ENCODE measurements at places on chromosomes 6 and 20. TPM values are rescaled to one million over a fixed set of nuclear protein-coding genes. Genes with fewer than 3 reads are reported as not detected.

Gene RIMS4
- total RNA-seq: not detected

Gene PRSS16
- total RNA-seq: 0.82 TPM

Gene LY86
- total RNA-seq: 2.9 TPM

Gene CCN6
- total RNA-seq: not detected

Gene HLA-B
- 3,473 TPM for total RNA-seq

Gene ARMH2
- 0.97 TPM for total RNA-seq

Gene SALL4
- total RNA-seq: not detected

Gene C6orf15
- not detected for total RNA-seq

Gene NINL
- 2.1 TPM for total RNA-seq

Gene VARS2
- 38.8 TPM for total RNA-seq

Gene GRM4
- total RNA-seq: not detected

Gene BANF2
- not detected for total RNA-seq

Gene FUT9
- not detected for total RNA-seq

Gene DEK
- total RNA-seq: 255 TPM
